ENCODE measurements at places on chromosomes 12 and 14.

GRCh38 chr12:8678661-8679111 lies 16.1 kb upstream of the MFAP5 start:
- no peak for DNase-seq

GRCh38 chr14:85583380-85583779 lies 53.4 kb downstream of the FLRT2 start:
- DNase-seq = no peak

DNA sequence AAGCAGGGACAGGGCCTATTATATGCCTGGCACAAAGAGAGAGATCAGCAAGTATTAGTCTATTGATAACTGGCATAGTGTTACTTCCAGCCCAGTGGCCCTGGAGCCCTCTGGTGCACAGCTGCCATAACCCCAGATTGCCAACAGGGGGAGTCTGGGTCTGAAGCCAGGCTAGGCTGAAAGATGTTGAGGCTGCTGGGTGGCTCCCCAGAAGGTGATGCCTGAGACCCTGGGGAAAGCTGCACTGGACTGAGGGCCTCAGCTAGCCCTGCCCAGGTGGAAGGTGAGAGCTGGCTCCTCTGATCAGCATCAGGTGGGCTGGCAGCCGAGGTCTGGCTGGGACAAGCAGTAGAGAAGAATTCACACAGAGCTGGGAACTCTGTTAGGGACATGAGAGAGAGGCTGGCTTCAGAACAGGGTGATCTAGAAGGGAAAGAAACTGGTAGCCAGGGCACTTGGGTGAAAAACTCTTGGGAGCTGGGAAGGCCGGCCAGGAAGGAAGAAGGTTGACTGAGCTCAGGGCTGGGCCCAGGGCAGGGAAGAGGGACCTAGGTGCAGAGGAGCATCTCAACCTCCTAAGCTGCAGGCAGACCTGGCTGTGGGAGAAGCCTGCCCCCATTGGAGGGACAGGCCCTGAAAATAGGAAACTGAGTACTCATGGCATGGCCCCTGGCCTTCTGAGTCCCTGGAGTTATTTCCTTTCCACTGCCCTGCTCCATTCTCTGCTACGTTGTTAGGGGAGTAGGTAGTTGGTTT lies 3.9 kb downstream of the GZMH start:
- DNase-seq = peak; percentile 62

DNA sequence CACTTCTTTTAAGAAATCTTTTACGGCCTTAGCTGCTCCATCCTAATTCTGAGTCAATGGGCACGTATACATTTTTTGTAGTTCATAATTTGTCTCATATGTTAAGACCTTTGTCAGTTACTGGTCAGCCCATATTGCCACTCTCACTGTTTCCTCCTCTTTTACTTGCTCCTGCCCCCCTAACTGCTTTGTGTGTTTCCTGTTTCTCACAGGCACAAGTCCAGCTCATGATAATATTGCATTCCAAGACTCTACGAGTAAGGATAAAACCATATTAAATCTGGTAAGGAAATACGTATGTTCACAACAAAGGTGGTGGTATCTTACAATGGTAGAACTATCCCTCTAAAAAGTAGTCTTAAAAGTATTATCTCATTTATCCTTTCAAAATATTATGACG lies 111.7 kb downstream of the DNAI7 start:
- no peak for DNase-seq

DNA sequence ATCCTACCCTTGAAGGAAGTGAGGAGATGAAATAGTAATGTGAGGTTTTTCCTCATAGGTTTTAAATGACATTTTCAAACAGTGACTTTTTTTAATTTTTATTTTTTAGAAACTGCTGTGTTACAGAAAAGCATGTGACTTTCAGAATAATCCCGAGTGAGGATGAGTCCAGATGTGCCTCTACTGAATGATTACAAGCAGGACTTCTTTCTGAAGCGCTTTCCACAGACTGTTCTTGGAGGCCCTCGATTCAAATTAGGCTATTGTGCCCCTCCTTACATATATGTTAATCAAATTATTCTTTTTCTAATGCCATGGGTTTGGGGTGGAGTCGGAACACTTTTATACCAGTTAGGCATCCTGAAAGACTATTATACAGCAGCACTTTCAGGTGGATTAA lies 15.8 kb downstream of the PCNX4 start:
- no peak for DNase-seq

DNA sequence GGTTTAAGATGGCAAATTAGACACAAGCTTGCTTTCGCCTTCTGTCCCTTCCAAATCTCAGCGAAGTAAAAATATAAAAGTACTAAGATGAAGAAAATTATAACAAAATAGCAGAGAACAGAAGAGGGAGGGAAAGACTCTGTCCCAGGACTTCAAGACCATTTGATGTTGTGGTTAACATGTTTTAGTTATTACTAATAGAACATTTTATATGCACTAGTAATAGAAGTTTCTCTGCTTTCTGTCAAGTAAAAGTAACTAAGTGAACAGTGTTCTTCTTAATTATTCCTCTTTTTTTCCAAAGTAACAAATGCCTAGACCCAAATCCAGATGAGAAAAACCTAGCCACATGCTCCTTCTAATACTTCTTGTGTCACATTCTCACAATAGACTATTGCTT lies 85.1 kb upstream of the DAAM1 start:
- no peak for DNase-seq

GRCh38 chr12:7123806-7124522 lies 4.7 kb downstream of the RBP5 start:
- no peak for DNase-seq

DNA sequence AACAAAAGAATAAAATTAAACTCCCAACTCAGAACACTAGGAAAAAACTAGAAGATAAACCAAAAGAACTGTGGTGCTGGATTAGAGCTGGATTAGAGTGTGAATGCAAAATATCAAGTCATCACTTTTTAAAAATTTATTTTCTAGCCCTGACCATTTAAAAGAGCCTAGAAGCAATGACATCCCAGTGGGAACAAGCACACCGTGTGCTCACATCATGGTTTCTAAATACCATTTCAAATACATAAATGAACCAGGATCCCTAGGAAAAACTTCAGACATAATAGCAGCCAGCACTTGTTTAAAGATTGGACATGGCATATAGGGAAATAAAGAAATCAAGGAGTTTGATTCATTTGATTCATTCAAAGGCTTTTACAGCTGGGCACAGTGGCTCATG lies 30.0 kb downstream of the KDM5A start:
- no peak for DNase-seq

DNA sequence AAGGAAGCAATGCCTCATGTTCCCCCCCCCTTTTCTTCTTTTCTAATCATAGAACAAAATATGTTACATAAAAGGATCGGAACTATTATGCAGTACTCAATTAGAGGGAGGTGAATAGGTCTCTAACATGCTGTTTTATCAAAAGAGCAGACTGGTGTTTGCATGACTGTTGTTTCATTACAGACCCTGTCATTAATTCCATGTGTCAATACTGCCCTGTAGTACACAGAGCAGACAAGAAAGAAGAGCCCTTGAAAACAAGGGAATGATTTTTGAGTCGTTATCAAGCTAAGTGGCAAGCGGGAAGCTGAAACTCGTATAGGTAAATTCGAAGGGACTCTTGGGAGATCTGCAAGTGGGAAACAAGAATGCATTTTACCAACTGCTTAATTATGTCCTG lies 76.9 kb upstream of the TMEM263 start:
- no peak for DNase-seq

DNA sequence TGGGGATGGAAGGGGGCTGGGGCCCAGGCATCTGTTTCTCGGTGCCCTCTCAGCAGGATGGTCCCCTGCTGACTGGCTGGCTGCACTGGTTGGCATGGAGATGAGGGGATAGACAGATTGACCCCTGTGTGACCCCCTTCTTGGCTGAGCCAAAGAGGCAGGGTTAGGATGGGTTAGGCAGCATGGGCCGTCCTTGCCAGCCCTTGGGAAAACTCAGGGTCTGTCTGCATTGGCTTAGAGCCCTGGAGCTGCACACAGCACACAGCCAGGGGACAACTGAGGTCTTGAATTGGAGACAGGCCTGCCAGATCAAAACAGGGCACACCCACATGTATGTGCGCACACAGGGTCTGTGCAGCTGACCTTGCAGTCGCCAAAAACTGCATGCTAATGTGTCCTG lies 11.2 kb upstream of the LRP1-AS start:
- no peak for DNase-seq

DNA sequence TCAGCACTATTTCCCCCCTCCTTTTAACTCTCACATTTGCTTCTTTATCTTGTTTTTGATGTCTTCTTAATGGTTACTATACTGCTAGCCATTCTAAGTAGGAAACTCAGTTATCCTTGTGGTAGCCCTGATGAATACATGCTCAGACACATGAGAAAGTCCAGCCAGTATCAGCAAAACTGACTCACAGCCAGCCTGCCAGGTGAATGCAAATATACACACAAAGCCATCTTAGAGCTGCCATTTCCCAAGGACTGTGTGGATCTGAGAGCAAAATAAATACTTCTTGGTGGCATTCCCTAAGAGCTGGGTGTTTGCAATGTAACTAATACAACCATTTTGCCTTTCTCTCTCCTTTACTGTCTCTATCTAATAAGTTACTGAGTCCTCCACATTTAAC lies 455.2 kb downstream of the CCER1 start:
- no peak for DNase-seq

DNA sequence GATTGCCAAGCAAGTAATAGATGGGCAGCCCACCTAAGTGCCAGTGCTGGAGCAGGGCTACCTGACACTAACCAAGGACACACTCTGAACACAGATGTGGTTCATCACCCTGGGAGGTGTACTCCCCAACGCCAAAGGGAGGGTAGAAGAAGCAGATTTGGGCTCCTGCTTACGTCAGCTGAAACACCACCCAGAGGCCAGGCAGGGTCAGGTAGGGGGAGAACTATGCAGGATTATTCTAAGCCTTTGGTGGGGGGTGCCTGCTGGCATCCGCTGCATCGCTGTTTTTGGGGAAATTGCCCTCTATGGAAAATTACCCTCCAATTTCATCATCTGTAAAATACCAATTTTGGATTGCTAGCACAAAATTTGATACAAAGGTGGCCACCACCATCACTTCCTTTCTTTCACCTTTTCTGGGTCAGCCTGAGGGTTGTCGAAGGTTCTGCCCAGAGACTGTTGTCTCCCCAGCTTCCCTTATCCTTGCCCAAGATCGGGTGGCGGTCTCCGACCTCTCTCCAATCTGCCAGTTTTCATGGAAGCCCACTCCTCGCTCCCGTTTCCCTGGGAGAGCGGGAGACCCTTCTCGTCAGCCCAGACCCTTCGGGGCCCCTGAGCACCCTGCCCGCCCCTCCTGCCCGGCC lies 535 bp downstream of the BIN2 start:
- DNase-seq = peak; percentile 53

GRCh38 chr12:12357719-12358461 lies 1.0 kb downstream of the BORCS5 start:
- no peak for DNase-seq

DNA sequence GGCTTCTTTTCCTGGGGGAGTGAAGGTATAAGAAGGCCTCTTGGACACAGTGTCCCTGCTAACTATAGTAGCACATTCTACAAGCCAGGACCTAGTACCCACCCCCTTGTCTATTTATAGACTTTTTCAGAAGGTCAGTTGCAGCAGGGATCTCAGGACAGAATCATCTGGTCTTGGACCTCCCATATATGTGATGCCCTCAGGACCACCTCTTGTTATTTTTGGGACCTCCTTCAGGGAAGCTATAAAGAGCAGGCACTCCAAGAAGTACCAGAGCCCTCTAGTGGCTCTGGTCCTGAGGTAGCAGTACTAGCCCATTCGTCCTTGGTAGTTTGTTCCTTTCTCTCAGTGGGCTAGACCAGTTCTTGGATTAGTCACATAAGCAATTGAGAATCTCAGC lies 4.3 kb downstream of the COQ10A start:
- no peak for DNase-seq
